T-cell (primary cell): ENCODE measurements at places on chromosomes 1 and 21. TPM values are rescaled to one million over a fixed set of nuclear protein-coding genes. Genes with fewer than 3 reads are reported as not detected.

Gene MAN1C1
- 65.5 TPM for total RNA-seq

Gene SORT1
- total RNA-seq, result 2.9 TPM

Gene CCDC185
- total RNA-seq, result not detected

Gene RPF1
- 45.9 TPM for total RNA-seq

Gene SELL
- total RNA-seq, result 461 TPM

GRCh38 chr1:35834218-35834617 is 26.4 kb downstream of the AGO4 start:
- DNase-seq, result no peak

- no peak for DNase-seq
These were observed 140.0 kb downstream of the SLC45A1 start for GRCh38 chr1:8457760-8458381.

- no peak for DNase-seq
These were observed 71.9 kb downstream of the HIVEP3 start for GRCh38 chr1:41846625-41847405.

- peak; percentile 2 for DNase-seq
These were observed 18.4 kb upstream of the RPL11 start for GRCh38 chr1:23673086-23673813.

GRCh38 chr1:24221246-24221645 is 34.2 kb upstream of the IFNLR1 start:
- DNase-seq, result no peak

GRCh38 chr21:25862596-25862995 is 127.8 kb downstream of the GABPA start:
- DNase-seq, result no peak
